ENCODE measurements at places on chromosomes 16 and 17.

DNA sequence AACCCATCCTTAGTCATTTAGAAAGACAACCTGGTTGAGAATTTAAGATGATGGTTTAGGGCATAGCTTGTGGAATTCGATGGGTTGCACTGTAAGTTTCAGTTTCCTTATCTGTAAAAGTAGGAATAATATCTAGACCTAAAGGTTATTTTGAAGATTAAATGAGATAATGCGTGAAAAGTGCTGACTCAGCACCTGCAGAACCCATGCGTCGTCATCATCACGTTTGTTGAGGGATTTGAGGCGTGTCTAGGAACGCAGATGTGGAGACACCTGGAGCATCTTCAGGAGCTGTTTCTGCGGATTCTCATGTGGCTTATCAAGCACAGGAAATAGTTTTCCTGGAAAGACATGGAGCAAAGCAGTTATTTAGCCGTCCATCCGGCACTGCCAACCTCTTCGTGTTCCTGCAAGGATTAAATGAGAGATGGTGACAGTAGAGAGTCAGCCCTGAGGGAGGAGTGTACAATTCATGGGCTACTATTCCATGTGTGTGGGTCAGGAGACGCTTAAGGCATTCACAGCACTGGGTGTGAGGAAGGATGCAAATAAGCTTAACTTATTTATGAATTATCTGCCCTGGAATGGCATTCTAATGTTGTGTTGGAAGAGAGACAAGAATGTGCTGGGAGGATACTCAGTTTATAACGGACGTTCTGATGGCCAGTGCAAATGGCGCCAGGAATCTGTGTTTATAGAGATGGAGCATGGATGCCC, 536.1 kb downstream of the MAF start:
- no peak for DNase-seq

DNA sequence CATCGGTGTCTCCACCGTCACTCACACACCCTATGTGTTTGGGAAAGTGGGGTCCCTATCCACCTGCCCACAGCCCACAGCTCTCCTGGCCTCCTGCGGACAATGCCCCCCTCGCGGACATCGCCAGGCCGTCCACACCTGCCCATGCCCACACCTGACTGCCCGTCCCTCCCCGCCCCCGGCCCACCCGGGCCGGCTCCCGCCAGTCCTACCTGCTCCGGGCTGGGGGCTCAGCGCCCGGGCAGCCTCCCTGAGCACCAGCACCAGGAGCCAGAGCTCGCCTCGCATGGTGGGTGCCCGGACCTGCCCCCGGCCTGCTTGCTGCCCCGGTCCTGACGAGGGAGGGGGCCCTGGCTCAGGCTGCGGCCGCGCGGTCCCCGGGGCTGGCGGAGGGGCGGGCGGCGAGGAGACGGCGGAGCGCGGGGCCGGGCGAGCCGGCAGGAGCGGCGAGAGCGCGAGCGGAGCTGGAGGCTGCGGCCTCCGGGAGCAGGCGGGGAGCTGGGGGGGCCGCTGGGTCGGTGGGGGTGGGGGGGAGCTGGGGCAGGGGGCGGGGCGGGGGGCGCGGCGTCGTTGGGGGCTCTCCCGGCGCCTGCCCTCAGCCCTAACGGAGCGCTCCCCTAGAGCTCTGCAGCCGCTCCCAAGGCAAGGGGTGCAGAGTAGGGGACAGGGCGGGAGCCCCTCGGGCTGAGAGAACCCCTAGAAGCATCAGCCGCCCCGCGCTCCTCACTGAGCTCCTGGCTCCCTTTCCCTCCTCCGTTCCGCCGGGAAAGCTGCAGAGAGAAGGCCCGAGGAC, at the start of gene PLXDC1:
PLXDC1 (minus strand) TSS at position 488 of the 793 bp plus-strand sequence; CDS start at position 288, 200 bp downstream.
- DNase-seq: peak; percentile 51

- peak; percentile 66 for DNase-seq
Measured at GRCh38 chr17:27526604-27527002, 70.4 kb downstream of the KSR1 start.

DNA sequence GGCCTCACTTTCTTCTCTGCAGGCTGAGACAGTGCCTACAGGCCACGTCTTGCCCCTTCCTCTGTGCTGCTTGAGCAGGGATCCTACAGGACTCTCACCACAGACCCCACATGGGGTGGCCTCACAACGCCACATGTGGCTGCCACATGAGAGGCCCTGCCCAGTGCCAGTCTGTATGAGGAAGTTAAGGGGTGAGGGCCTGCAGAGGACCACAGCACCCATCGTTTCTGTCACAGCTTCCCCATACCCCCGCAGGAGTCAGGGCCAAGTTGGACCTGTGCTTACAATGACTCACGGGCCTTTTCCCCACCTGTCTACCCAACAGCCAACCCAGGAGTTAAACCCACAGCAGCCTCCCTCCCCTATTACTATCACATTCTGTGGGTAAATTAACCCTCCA, 2.9 kb upstream of the GSDMB start:
- no peak for DNase-seq

GRCh38 chr16:88691924-88692560, 5.7 kb upstream of the SNAI3 start:
- DNase-seq: no peak

GRCh38 chr16:9526791-9527190, 435.3 kb downstream of the HAPSTR1 start:
- DNase-seq: no peak

- DNase-seq: no peak
Measured at GRCh38 chr17:78358538-78359320, 1.1 kb downstream of the SOCS3 start.

- DNase-seq: no peak
Measured at GRCh38 chr17:37177254-37177870, 198.4 kb upstream of the C17orf78 start.

- no peak for DNase-seq
Measured at GRCh38 chr17:51475730-51476129, 215.4 kb downstream of the UTP18 start.
